DMS79 (cell line): ENCODE measurements at places on chromosomes 5 and 9.
A peak's percentile ranks its signal among the peaks of the same experiment; 100 is the strongest.

- DNase-seq, result peak; percentile 31
Observed at GRCh38 chr5:136016945-136017530, 11.8 kb upstream of the TGFBI start.

DNA sequence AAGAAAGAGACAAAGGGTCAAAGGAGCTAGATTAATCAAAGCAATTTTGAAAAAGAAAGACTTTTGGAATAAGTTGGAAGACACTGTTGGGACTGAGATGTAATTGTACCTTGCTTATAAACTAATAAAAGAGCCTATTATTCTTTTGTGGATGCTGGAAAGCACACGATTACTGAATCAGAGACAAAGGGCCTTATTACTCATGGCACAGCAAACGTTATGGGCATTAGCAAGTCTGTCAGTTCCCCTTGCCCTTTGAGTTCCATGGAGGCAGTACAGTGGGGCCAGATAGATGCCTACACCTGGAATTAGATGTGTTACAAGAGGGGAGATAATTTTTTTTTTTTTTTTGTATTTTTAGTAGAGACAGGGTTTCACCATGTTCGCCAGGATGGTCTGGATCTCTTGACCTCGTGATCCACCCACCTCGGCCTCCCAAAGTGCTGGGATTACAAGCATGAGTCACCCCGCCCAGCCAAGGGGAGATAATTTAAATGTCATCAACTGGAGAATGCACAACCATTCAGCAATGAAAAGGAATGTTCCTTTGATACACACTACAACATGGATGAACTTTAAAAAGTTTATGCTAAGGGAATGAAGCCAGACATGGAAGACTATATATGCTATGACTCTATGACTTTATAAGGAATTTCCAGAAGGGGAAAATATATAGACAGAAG is 128.9 kb downstream of the STARD4 start:
- DNase-seq, result no peak

GRCh38 chr9:20642045-20642444 is 19.7 kb upstream of the MLLT3 start:
- DNase-seq, result no peak

DNA sequence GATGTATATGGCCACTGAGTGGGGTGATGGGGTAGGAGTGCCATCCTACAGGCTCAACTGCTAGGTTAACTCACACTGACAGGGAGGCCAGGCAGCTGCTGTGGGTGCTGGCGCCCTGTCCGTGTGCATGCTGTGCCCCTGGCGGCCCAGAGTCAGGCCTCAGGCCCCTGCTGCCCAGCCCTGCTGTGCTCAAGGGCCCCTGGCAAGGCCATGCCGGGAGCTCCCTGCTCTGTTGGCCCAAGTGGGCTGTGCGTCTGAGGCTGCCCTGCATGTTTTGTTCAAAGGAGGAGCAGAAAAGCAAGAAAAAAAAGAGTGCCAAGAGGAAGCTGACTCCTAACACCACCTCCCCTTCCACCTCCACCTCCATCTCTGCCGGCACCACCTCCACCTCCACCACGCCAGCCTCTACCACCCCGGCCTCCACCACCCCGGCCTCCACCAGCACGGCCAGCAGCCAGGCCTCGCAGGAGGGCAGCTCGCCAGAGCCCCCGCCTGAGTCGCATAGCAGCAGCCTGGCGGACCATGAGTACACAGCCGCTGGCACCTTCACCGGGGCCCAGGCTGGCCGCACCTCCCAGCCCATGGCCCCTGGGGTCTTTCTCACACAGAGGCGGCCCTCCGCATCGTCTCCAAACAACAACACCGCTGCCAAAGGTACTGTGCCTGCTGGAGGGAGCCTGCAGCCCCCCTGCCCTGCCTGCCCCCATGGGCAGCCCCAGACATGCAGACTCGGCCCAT is 100.1 kb downstream of the PHF2 start:
- no peak for DNase-seq

GRCh38 chr5:176542596-176543427 is 5.6 kb upstream of the RNF44 start:
- no peak for DNase-seq

DNA sequence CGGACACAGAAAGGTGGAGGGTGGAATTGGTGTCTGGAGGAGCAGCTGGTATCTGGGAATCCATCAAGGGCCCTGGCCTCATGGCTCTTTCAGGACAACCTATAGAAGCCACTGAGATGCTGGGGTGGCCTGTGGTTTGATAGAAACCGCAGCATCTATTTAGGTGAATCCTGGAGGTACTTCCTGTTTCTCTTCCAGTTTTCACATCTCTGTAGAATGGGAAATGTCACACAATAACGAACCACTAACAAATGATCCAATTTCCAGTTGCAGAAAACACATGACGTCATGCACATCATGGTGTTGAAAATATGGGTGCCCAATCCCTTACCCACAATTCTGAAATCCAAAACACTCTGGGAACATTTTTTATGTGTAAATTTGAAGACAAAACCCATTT is 52.2 kb downstream of the ROPN1L start:
- DNase-seq, result no peak

- no peak for DNase-seq
Observed at GRCh38 chr9:91915524-91916263, 34.3 kb downstream of the ROR2 start.

GRCh38 chr5:1538741-1539392 is 15.1 kb upstream of the LPCAT1 start:
- DNase-seq, result no peak

DNA sequence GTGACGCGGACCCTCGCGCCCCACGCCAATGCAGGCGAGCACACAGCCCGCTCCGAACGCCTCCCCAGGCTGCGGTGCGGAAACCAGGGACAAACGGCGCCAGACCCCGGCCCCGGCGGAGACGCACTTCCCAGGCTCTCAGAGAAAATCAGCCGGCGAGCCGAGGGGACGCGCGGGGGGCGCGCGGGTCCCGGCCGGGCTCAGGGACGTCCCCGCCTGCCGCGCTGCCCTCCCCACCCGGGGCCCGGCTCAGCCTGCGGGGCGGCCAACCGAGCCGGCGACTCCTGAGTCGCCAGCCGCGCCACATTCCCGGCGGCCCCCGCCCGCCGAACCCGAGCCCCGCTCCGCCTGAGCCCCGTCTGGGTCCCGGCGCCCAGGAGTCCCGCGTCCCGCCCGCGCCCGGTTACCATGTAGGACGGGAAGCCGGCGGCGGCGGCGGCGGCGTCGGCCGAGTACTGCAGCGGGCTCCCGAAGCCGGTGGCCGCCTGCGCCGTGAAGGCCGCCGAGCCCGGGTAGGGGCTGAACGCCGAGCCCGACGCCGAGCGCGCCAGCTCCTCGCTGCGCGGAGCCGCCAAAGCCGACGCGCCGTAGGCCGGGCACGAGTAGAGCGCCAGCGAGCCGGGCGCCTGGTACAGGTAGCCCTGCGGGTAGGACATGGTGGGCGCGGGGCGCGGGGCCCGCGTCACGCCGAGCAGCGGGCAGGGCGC is 566 bp downstream of the IRX2 start:
- no peak for DNase-seq

DNA sequence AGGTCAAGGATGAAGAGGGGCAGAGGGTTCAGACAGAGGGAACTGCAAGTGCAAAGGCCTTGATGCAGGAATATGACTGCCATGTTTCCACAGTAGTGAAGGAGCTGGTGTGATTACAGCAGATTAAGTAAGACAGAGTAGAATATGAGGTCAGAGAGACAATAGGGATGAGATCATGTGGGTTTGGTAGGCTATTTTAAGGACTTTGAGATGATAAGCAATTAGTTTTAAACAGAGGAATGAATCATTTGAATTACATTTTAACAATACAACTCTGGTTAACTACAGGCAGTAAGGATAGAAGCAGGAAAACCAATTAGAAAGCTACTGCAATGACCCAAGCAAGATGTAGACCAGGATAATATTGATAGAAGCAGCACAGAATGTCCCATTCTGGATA is 7.7 kb downstream of the CENPK start:
- no peak for DNase-seq

- no peak for DNase-seq
Observed at GRCh38 chr5:29697278-29697677, 1496.2 kb upstream of the CDH6 start.

GRCh38 chr5:82335806-82336205 is 57.7 kb upstream of the RPS23 start:
- DNase-seq, result no peak

DNA sequence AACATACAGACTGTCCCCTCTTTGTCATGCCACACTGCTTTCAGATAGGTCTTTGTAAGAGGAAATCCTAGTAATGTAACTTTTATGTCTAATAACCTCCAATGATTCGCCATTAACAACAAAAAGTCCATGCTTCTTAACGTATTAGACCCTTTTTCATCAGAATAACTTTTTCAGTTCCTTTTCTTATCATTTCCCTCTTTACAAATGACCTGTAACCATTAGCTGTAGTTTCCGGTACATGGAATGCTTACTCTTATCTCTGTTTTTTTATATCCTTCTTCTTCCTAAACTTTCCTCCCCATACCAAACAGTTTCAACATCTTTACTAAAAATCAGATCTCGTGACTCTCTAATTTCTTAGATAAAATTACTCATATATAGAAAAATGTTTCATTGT is 268.9 kb upstream of the TYRP1 start:
- DNase-seq, result no peak

DNA sequence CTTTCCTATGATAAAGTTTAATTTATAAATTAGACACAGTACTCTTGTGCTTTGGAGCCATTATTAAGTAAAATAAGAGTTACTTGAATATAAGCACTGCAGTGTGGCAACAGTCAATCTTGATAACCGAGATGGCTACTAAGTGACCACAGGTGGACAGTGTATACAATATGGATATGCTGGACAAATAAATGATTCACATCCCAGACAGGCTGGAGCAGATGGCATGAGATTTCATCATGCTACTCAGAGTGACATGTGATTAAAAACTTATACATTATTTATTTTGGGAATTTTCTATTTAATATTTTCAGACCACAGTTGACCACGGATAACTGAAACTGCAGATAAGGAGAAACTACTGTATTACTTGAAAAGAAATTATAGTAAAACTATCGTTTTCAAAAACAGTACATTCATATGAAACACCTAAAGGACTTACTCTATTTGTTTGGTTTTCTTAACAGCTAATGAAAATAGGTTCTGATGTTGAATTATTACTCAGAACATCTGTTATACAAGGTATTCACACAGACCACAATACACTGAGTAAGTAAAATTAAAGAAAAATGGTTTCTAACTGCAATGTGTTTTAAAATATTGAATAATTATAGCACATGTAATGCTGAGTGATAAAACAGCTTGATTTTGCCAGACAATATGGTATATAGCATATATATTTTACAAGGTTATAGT is 16.0 kb downstream of the LYRM7 start:
- DNase-seq, result no peak

DNA sequence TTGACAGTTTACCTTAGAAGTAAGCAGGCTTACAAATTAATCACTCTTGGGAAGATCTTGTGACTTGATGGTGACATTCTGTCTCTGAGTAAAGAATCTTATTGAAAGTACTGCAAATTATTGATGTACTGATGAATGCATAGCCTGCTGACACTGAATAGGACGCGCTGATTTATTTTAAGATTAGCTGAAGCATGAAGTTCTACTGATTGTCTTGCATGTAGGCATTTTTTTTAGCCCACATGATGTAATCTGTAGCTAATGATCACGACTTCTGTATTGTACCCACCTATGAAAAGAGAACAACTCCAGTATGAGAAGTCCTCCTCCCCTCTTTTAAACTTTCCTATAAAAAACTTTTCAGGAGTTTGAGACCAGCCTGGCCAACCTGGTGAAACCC is 28.3 kb upstream of the SPIN1 start:
- no peak for DNase-seq
